ENCODE measurements at places on chromosomes 11 and 22. TPM values are rescaled to one million over a fixed set of nuclear protein-coding genes. Genes with fewer than 3 reads are reported as not detected.

Gene CACNA1I
- 48.5 TPM for total RNA-seq

DNA sequence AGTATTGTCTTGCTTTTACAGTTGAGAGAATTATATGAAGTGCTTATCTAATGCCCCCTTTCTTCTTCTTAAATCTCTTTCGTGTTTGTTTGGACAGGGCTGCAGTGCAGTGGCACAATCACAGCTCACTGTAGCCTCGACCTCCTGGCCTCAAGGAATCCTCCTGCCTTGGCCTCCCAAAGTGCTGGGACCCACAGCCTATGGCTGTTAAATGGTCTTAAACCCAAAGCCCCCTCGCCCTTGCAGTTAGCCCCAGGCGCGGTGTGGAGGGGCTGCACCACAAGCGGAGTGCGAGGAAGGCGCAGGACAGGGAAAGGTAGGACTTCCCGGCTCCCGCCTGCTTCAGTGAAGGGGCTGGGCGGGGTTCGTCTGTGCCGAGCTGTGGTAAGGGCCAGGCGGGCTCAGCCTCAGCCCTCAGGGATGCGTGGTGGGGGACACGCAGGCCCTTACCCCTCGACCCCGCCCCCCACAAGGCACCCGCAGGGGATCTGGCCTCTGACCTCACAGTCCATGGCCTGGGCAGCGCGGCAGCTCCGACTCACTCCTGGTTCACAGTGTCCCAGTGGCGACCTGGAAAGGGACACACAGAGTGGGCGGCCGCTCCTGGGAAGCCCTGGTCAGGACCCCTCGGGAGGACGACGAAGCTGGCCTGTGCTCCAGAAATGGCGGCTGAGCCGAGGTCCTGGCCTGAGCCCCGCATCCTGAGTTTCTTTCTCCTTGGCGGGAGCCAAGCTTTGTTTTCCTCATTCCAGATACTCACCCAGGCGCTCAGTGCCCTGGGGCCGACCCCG lies 24.5 kb downstream of the BID start:
- no peak for DNase-seq

DNA sequence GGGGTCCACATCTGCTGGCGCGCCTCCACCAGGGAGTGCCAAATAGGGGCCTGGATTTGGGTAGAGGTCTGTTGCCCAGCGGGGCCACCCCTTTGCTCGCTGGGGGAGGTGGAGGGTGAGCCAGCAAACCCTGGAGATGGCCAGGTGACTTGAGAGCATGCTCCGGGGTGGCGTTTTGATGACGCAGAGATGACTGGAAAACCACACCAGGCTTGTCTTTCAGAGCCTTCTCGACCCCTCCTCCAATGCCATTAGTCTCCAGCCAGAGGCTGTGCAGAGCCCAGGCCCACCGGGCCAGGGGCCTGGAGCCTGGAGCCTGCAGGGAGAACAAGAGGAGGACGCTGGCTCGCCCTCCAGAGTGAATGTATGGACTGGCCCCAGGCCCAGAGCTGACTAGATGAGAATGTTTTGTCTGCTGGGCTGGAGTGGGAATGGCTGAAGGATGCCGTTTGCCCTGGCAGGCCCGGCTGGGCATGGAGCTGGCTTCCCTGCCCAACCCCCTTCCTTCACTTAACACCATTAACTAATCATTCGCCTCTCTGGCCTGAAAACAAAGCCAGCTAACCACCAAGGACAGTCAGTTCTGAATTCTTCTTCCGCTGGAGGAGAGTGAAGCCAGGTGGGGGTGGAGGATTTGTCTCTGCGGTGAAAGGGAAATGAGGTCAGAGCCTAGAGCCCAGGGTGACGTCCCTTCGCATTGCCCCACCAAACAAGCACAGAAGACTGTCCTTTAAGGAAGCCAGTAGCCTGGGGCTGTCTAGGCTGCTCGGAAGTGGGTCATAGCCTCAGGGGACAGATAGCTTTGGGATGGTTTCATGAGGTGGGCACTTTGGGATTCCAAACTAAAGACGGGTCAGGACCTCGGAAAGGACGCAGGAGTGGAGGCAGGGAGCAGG lies 1.6 kb upstream of the MCAM start:
- no peak for DNase-seq

Gene PPME1
- 20.6 TPM for total RNA-seq

DNA sequence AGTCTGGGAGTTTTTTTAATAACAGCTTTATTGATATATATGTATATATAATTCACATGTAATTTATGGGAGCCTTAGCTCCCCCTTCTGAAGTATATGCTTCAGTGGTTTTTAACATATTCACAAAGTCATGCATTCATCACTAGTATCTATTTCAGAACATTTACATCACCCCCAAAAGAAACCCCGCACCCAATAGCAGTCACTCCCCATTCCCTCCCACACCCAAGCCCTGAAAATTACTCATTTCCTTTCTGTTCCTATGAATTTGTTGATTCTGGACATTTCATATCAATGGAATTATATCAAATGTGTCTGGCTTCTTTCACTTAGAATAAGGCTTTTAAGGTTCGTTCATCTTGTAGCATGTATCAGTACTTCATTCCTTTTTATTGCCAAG lies 35.6 kb upstream of the SYT7 start:
- DNase-seq: no peak

DNA sequence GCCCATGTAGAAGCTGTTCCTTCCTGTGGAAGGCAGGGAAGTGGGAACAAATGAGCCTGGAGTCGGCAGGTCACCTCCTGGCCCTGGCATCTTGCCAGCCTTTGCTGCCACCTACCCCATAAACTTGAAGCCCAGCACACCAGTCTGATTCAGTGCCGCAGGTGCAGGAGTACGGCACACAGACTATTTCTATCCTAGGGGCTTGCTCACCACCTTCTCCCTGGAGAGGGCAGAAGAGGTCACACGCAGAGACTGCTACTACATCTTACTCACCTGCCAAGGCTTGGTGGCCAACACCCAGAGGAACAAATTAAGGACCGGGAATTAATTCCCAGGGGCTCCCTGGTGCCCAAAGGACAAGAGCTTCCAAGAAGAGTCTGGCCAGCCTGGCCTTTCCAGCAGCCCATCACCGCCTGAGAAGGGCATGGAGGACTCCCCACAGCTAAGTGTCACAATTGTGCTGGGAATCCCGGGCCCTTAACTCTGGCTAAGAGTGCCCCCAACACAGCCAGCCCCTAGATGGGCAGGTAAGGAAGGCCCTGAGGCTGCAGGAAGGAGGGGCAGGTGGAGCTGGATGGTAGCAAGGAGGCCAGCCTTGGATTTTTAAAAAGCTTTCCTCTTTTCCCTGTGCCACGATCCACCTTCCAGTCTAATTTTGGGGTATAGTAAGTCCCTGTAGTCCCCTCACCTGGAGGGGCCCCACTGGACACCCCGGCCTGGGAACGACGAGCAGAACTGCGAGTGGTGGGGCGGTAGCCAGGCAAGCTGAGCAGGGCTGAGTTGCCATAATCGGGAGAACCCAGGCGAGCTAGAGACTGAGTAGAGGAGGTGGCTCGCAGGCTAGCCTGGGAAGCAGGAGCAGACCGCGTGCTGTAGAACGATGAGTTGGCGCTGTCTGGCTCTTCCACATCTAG lies 6.9 kb downstream of the IL18BP start:
- DNase-seq: no peak

DNA sequence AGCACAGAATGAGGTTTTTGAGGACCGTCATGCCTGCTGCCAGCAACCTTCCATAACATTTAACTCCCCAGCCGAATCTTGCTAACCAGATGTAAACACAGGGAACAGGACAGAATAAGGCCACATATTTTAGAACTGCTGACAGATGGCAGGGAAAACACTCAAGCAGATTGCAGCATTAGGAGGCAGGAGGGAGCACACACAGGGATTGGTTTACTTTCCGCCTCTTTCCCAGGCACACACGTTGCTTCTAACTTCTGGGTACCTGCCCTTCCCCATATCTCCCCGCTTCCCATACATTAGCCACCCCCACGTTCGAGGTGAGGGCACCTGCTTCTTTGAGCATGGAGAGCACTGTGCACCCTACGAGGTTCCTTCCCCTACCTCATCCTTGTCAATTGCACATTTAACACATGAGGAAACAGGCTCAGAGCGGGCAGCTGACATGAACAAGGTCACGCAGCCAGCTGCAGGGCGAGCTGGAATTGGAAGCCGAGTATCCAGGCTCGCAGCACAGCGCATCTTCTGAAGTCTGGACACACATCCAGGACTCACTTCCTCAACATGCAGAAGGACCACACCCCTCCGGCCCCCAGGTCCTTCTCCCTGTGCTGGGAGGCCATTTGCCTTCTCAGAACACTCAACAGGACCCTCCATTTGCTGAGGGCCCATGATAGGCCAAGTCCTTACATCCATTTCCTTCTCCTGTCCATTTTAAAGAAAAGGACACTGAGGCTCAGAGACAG lies 18.7 kb downstream of the ASPHD2 start:
- DNase-seq: no peak

DNA sequence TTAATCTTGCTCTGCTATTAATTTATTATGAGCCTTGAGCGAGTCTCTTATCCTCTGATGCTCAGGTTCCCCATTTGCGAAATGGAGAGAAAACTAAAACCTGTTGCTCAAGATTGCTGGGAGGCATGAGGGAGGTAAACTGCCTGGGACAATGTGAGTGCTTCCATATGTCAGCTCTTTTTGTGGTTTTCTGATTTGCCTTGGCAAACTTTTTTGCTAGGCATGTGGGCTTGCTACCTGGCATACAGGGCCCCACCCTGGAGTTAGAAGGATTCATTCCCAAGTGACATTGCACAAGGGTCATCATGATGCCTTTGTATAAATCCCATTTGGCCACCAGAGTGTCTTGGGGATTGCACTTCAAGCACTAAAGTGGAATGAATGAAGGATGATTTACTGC lies 22.4 kb downstream of the TSPAN18 start:
- no peak for DNase-seq

Gene POU2AF3
- not detected for total RNA-seq

Gene TMPRSS5
- total RNA-seq: 0.80 TPM

DNA sequence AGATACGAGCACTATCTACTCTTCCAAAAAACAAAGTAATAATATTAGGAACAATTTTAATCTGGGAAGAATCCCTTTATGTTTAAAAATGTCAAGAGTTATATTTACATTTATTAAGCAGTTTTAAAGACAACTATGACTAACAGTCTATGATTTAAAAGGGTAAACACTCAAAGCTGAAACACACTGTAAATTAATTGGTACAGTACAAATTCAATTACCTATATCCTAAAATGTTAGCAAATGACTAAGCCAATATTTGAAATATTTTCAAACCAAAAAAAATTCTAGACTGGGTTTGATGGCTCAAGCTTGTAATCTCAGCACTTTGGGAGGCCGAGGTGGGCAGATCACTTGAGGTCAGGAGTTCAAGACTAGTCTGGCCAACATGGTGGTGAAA lies 36.0 kb upstream of the CHRNA10 start:
- DNase-seq: no peak

Gene SLC16A8
- not detected for total RNA-seq

DNA sequence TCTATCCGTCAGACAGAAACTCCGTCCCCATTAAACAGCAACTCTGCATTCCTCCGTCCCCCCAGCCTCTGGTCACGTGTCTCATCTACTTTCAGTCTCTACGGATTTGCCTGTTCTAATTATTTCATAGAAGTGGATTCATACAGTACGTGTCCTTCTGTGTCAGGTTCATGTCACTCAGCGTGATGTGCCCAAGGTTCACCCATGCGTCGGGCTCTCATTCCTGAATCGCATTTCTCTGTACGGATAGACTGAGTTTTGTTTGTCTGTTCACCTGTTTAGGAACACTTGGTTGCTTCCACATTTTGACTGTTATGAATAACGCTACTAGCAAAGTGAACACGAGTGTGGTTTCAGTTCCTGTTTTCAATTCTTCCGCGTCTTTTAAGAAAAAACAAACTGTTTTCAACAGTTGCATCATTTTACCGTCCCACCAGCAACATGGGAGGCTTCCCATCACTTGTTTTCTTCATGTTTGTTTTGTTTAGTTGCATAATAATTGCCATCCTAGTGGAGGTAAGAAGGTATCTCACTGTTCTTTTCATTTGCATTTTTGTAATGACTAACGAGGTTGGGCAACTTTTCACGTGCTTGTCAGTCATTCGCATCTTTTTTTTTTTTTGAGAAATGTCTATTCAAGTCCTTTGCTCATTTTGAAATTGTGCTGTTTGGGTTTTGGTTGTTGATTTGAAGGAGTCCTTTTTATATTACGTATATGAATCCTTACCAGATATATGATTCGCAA lies 8.9 kb upstream of the NLRP6 start:
- DNase-seq: peak; percentile 88

- no peak for DNase-seq
Measured at GRCh38 chr22:23519442-23520157, 60.5 kb downstream of the IGLL1 start.

DNA sequence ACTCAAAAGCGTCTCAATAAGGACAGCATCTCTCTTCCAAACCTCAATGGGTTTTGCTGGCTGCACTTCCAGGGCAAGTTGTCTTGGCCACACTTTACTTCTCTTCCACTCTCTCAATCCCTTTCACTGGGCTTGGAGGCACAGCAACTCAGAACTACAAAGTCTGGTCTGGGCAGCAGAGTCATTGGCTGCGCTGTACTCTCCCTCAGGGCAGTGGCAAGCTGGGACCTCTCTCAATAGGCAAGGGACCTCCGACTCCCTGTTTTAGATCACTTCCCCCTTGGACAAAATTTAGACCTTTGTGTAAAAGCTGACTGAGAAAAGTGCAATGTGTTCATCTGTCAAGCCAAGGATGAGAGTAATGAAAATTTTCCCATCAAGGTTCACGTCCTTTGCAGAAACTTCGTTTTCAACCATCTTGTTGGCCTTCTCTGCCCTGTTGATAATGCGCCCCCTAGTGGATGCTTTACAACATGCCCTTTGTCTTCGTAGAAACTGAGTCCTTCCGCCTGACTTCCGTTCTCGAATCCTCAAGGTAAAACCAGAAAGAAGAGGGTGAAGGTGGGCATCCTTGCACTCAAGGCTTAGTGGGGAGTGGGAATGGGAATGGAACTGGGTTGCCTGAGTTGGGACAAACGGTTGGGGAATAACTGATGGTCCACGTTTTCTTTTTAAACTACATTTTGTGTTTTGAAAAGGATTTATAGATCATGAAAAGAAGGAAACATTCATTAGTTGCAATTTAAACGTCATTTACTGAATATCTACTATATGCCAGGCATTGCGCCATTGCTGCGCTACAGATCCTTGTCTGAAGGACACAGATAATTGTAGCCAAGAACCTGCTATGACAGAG lies 99.1 kb downstream of the CD44 start:
- no peak for DNase-seq

Gene TSKU
- total RNA-seq: 0.13 TPM

Gene LIF
- 0.64 TPM for total RNA-seq

DNA sequence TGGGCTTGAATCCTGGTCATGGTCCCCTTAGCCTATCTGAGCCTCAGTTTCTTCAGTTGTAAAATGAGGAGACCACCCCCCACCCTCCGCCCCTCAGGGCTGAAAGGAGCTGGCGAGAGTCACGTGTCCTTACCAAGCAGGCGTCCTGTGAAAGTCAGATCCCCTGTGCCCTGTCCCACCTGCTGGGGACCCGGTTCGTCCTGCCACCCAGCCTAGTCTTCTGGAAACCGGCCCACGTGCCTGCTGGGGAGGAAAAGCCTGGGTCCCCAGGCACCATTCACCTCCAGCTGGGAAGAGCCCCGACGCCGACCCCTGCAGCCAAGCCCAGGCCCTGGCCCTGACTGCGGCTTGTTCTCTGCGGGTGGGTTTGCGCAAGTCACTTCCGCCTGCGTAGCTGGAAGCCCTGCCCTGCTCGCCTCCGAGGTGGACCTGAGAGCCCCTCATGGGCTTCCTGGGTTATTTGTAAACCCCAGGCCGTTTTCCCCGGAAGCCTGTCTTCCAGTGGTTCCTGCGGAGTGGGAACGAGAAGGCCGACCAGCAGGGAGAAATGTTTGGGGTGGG lies 679 bp upstream of the SSH3 start:
- no peak for DNase-seq

Measured in naive thymus-derived CD4-positive, alpha-beta T cell (primary cell).